Skeletal muscle cell (primary cell): ENCODE measurements at places on chromosomes 3 and 15.
A peak's percentile ranks its signal among the peaks of the same experiment; 100 is the strongest.

DNA sequence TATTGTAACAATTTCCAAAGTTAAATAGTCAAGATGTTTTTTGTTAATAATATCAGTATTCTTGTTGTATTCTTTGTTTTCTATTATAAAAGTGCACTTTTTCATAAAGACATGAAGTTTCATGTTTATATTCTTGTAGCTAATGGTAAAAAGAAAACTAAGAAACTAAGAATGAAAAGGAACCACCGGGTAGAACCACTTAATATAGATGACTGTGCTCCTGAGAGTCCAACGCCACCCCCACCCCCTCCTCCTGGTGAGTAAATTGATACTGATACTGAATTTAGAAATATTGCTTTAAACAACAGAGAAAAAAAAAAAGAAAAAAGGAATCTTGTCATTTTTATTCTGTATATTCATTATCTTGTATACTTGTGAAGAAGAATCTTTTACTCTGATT, 13.4 kb downstream of the DHFR2 start:
- no peak for DNase-seq

DNA sequence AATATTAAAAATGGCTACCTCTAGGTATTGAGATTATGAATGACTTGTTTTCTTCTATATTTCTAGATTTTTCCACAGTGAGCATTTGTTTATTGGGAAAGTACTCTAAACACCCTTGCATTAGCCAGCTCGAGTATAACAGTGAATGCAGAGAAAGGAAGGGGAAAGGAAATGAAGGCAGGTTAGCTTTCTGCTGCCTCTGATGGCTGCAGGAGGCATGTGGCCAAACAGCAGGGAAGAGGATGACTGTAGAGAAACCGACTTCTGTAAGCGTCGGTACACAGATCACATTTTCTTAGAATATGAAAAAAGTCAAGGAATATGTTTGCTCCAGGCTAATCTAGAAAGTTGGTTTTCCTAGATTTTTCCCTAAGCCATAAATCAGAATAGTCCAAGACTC, 19.8 kb downstream of the GNB5 start:
- no peak for DNase-seq

DNA sequence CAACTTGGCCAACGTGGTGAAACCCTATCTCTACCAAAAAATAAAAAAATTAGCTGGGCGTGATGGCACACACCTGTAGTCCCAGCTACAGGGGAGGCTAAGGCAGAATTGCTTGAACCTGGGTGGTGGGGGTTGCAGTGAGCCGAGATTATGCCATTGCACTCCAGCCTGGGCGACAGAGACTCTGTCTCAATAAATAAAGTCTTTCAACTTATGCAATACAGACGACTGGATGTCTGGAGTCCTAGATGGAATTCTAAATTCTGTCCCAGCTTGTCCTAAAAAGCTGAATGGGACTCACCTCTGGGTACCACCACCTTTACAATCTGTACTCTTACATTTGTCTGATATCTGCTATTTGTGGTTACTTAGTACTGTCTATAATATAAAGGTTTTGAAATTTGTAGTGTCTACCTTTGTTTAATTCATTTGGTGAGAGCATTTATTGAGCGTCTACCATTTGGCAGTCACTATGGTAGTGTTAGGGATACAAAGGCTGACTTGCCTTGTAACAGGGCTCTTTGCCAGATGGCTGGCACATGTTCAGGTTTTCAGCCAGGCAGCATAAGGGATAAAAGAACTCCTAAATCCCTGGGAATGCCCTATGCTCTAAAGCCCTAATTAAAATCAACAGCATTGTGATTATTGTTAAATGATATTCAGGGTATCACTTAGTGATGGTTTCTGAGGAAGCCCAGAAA, 7.2 kb upstream of the ZNF609 start:
- no peak for DNase-seq

DNA sequence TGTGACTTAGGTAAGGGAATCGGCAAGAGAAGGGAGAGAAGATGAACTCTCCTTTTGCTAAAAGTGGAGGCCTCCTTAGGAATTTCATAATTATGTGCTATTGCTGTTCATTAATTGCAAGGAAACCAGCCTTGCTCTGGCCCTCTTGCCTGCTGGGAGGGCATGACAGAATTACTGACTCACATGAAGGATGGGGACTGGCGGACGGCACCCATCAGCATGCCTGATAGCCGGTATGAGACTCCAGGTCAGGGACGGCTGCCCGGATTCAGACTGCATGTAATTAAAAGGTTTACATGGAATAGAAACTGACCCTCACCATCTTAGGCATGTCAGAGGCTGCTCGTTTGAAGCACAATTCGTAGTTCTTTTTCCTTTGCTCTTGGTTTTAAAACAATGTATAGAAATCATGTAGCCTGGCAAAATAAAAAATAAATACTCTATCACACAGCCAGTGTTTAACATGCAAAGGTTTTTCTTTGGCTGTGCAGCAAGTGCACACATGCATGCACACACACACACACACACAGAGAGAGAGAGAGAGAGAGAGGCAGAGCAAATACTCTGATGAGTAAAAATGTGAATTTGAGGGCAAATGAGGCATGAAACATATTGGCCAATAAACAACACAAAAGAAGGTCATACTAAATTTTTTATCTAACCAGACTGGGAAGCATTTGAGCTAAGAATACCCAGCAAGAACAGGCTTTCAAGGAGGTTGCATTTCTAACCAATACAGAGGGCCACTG, 82.7 kb downstream of the FOXB1 start:
- no peak for DNase-seq

- peak; percentile 97 for DNase-seq
These were observed 330.8 kb downstream of the TIGIT start for GRCh38 chr3:114624571-114625181.

- DNase-seq, result no peak
These were observed 153.8 kb upstream of the RAP2B start for GRCh38 chr3:153008226-153008625.

DNA sequence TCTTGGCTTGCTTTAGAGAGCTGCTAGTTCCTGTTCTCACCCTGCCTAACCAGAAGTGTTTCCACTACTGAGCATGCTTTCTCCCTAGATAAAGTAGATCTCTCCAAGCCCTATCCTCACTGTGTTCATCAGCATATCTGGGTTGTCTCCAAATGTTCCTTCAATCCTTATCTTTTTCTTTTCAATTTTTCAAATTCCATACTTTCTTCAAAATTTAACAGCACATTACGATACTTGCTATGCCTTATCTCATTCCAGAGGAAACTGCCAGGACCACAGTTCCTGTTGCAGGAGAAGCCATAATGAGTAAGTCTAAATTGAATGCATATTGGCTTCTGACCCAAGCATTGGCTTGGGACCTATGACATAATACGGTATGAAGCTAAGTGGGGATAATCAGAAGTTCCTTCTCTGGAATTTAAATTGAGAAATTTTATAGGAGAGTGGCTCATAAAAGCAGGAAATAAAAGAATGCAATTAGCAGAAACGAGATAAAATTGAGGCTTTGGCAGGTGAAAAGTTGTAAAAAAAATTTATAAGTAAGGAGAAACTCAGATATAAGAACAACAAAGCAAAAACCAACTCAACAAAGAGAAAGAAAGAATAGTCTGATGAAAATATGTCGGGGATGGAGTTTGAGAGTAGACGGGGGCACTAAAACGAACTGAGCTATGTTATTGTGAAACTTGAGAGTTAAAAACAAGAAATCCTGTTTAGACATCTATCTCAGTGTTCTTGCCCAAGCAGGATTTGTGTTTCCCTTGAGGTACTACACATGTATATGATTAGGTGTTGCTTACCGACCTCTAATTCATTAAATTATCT, 631.7 kb upstream of the CCDC54 start:
- DNase-seq, result peak; percentile 43

DNA sequence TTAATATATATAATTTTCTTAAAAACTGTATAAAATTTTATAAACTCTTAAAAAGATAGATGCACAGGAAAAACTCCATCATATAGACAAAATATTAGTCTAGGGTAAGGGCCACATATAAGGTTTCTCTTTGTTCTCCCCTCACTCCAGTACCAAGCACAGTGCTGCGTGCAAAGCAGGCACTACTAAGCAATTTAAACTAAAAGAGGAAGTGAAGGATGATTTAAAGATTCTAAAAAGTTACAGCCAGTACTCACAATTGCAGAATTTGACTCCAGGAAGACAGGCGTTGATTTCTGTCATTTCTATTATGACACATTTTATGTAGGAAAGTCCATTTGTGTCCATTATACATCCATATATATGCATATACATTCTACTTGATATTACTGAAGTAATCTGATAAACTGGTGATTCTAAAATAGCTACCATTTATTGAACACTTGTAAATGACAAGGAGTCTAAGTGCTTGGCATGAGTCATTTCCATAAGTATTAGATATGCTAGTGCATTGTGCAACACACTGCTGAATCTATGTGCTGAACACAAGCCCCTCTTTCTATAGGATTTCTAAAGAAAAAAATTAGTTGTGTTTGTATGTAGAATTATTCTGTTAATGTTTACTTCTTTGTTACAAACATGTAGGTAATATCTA, 785.5 kb upstream of the ARRDC4 start:
- DNase-seq, result no peak

DNA sequence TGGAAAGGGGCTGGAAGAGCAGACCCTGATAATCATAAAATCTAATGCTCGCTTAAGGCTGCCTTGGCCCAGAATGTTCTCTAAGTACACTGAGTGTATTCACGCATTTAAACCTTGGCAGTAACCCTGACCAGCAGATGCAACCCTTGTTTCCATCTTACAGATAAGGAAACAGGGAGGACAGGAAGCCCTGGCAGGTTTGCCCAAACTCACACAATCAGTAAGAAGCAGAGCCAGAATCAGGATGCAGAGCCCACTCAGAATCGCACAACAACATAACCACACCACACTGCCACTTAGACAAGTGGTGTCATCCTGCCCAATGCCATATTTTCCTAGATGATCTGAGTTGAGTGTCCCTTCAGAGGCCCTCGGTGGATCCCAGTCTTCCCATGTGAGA, 214.5 kb upstream of the HES1 start:
- no peak for DNase-seq

DNA sequence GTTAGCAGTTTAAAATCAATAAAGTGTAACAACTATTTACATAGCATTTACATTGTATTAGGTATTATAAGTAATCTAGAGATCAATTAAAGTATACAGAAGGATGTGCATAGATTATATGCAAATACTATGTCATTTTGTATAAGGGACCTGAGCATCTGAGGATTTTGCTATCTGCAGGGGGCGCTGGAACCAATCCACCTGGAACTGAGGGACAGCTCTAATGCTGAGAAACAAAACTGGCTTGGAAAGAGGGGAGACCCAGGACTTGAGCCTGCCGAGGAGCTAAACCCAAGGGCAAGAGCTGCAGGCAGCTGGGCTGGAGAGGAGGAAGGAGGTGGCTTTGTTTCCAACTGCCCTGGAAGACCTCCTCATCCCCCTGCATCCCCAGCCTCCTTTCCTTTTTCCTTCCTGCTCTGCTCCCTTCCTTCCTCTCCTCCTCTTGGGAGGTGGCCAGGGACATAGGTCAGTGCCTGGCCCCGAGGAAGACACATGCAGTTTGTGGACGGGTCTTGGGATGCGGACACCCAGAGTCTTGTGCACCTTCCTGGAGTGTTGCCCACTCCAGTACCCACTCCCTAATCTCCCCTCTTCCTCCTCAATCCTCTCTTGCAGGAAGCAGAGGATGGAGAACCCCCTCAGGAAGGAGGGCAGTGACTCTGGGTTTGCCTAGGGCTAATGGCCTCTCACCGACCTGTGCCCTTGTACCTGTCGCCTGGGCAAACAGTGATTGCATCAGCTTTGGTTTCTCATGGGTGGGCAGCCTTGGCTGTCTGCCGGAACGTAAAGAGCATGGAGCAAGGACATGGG, 825 bp upstream of the RTP3 start:
- DNase-seq, result no peak

DNA sequence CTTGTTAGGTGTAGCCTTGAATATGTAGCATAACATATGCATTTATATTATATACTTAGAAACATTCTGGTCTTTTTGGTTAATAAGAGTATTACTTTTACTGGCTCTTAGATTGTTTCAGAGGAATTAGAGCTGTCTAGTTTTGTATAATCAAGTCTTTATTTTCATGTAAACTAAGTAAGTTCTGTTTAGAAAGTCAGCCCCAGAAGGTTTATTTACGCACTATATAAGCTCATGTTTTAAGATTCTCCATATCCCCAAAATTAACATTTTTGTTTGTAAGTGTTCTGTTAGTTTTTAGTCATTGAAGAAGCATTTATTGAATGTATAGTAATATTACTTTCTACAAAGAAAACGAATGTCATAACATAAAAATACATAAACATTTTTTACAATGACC, 158.1 kb downstream of the HCN4 start:
- DNase-seq, result no peak

DNA sequence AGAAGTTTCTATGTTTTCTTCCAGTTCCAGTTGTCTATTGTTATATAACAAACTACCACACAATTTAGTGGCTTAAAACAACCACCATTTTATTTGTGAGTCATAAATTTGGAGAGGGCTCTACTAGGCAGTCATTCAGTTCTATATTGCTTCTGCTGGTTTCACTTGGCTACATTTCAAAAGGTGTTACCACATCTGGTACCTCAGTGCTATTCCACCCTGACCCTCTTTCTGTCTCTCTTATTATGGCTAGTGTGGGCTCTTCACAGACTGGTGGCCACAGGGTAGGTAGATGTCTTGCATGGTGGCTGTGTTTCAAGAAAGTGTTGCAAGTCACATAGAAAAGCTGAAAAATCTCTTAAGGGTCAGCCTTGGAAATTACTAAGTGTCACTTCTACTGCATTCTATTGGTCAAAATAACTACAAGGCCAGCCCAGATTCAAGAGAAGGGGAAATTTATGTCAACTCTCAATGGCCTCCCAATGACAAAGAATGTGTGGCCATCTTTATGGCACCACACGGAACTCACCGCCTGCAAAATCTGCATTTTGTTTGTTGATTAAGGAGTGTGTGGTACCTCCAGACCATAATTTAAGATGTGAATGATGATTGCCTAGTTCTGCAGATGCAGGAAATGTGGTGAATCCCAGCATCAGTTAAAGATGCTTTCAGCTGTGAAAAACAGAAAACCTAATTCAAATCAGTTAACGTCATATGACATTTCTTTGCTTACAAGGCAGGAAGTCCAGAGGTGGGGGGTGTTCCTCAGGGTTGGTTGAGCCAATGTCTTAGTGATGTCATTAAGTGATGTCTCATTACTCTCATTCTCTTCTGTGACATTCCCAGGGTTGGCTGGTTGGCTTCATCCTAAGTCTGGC, 105.8 kb upstream of the RASGRP1 start:
- DNase-seq, result no peak
